Stimulated activated CD8-positive, alpha-beta memory T cell treated with anti-CD3 and anti-CD28 coated beads, Interleukin-7, amount 100 ng/mL, for 4 hours (primary cell): ENCODE measurements at places on chromosomes 3 and 15.

GRCh38 chr3:137083332-137083731, 125.5 kb downstream of the IL20RB start:
- DNase-seq = no peak

DNA sequence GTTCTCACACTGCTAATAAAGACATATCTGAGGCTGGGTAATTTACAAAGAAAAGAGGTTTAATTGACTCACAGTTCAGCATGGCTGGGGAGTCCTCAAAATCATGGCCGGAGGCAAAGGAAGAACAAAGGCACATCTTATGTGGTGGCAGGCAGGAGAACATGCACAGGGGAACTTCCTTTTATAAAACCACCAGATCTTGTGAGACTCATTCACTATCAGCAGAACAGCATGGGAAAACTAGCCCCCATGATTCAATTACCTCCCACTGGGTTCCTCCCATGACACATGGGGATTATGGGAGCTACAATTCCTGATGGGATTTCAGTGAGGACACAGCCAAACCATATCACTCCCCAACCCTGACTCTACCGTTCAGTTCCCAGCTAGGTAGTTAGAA, 59.7 kb upstream of the MINAR1 start:
- DNase-seq = no peak

DNA sequence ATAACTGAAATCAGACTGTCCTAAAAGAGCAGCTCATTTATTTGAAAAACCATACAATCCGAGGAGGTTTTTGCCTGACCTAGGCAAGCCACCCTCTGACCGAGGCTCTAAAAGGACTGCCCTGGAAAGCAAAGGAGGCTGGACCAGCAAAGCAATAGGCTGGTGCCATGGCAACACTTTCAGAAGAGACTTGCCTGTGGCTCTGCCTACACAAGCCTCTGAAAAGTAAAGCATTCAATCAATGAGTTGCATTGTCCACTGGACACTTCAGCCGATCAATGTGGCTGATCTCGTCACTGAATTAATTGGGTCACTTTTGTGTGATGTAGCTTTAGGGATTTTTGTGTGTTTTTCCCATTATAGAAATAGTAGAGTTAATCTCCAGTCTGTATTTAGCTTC, 99.1 kb upstream of the SEMA6D start:
- DNase-seq = no peak

- no peak for DNase-seq
Measured at GRCh38 chr3:2099028-2099671, 484 bp downstream of the CNTN4 start.

DNA sequence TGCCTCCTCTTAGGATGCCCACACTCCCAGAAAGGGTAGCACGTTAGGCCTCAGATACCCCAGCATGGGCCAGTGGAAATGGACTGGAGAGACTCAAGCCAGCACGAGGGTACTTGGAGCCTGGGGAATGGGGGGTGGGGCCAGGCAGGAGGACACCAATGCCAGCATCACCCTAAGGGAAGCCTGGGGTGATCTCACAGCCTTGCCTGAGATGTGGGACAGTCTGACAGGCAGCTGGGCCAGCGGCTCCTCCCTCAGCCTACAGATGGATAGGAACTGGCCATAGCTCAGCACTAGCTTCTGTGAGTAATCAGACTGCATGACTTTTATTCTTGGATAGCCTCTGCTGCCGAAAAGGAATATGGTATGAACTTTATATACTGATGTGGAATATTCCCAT, 59.6 kb upstream of the MRPS22 start:
- DNase-seq = no peak

- DNase-seq = no peak
Measured at GRCh38 chr15:36601497-36601932, 22.1 kb downstream of the CDIN1 start.

- DNase-seq = no peak
Measured at GRCh38 chr15:79527821-79528220, 95.7 kb downstream of the MINAR1 start.

GRCh38 chr3:171867981-171868380, 24.8 kb downstream of the TMEM212 start:
- DNase-seq = no peak

DNA sequence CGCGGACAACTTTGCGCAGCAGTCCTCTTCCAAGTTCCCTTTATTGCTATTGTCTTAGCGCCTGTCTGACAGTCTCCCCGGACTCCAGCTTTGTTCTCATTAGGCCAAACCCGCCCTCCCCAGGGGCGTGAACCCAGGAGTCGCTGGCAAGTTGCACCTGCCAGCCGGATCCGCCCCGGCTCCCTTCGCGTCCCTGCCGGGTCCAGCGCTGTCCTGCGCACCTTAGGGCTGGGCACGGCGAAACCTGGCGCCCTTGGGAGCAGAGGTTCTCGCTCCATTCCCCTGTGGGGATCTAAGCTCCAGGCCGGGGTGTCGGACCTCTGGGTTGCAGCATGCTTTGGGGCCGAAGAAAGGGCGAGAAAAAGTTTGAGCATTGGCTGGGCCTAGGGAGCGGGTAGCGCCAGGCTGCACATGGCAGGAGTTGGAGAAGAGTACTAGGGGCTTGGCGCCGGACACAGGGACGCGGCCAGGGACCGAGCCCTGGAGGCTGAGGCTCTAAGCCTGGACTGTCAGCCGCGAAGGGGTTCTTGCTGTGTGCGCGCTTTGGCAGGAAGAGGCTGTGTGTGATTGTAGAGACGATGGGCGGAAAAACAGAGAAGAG, 335.1 kb upstream of the THRB start:
- no peak for DNase-seq
